ENCODE measurements at places on chromosomes 1 and 21.

GRCh38 chr1:165549973-165550372 lies 6.2 kb downstream of the LRRC52 start:
- DNase-seq = no peak

DNA sequence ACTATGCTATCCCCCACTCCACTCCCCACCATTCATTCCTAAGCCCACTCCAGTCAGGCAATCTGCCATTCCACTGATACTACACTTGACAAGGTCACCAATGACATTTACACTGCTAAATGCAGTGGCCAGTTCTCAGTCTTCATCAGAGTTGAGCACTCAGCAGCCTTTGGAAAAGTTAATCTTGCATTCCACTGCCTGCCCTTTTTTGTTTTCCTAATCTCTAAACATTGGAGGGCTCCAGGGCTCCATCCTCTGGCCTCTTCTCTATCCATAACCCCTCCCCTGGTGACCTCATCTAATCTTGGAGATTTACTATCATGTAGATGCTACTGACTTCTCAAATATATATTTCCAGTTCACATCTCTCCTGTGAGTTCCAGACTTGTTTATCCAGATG lies 70.9 kb upstream of the S1PR1 start:
- no peak for DNase-seq

DNA sequence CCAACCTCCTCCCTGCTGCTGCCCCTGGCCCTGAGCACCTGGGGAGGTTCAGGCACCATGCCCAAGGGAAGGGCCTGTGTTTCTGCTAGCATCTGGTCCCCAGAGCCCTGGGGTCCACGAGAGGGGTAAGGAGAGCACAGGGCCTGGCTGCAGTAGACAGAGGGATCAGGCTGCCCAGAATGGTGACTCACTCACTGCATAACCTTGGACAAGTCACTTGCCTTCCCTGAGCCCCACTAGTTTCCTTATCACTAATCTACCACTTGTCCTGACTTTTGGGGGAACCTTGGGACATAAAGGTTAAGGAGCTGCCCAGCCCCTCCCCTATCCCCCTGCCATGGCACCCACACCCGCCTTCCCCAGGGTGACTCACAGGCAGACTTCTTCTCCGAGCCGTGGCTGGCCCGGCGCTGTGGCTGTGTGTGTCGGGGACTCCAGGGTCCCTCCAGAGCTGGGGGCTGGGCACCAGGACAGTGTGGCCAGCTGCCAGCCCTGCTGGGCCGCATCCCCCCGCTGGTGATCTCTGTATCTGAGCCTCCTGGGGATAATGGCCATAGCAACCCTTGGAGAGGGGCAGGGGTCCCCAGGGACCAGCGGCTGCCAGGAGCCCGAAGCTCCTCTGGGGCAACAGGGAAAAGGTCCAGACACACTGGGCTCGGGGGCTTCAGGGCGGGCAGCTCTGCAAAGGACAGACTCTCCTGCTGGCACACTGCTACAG lies 4.0 kb downstream of the ARHGEF19 start:
- DNase-seq = no peak

DNA sequence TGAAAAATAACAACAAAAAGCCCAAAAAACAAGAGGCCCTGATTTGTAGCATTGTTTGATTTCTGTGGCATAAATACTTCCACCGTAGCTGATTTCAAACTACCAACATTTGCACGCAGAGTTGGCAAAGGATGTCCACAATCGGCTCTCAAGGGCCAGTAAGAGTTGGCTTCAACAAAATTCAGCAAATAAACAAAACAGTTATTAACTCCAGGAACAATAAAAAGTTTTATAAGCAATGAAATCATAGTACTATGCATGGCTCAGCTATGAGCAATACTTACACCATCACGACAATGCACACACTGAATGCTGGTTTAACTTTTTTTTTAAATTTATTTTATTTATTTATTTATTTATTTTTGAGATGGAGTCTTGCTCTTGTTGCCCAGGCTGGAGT lies 8.7 kb upstream of the COX20 start:
- DNase-seq = no peak

GRCh38 chr1:55378582-55378981 lies 163.4 kb upstream of the USP24 start:
- no peak for DNase-seq

DNA sequence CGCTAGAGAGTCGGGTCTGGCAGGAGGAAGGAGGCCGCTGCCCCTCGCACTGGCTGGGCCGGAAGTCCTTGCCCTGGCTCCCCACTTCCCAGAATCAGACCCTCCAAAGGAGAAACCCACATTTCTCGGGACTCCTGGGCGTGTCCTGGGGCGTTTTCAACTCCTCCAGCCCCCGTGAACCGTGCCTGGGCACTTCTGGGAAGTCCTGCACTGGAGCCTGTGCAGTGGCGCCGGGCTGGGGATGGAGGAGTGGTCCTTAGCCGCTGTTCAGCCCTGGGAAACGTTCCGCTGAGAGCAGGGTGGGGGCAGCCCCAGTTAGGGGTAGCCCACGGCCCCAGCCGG lies 3.0 kb downstream of the IGSF21 start:
- DNase-seq = no peak

- no peak for DNase-seq
These were observed 318.9 kb upstream of the CHRM3 start for GRCh38 chr1:239067480-239067879.

DNA sequence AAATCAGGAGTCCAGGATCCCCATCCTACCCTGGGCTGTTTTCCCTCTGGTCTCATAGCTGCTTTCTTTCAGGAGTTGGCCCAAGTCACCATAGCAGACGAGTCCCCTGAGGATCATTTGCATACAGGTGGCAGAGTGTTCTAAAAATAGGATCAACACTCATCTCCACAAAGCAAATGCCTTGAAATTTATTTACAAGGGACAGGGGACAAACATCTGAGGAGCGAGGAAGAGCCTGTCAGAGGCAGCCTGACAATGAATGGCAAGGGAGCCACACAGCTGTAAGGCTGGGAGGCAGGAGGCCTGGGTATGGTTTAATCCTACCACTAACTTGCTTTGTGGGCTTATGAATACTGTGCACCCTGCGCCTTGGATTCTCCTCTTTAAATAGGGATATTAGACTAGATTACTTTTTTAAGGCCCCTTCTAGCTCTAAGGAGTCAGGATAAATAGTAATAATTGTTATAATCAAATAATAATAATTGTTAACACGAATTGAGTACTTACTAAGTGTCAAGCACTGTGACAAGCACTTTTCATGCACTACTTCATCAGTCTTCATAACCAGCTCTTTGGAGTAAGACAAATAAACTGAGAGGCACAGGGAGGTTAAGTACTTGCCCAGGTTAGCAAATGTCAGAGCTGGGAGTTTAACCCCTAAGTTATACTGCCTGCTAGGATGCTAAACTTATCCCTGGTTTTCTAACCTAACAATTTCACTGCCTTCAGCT lies 34.5 kb downstream of the RAB3B start:
- DNase-seq = no peak

DNA sequence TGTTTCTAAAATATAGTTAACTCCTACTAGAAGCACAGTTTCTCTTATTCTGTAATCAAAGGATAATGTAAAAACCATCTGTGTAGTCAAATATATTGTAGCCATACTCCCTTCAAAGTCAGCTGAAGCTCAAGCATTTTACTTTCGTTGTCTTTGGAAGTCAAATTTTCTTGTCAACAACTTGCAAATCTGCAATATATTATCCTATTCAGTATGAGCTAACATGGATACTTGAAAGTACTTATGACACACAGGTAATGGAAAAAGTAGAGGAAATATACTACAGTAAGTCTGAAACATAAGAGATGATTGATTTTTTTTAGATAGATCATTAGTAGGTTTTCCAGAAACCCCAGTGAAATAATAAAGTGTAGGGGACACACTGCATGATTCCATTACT lies 121.5 kb downstream of the COL24A1 start:
- DNase-seq = no peak

- DNase-seq = no peak
These were observed 33.5 kb downstream of the ASH1L start for GRCh38 chr1:155529109-155529508.

GRCh38 chr1:153058826-153059784 lies 1.8 kb upstream of the SPRR2A start:
- DNase-seq = no peak

GRCh38 chr21:33312121-33312520 lies 12.6 kb upstream of the IFNAR1 start:
- DNase-seq = no peak

DNA sequence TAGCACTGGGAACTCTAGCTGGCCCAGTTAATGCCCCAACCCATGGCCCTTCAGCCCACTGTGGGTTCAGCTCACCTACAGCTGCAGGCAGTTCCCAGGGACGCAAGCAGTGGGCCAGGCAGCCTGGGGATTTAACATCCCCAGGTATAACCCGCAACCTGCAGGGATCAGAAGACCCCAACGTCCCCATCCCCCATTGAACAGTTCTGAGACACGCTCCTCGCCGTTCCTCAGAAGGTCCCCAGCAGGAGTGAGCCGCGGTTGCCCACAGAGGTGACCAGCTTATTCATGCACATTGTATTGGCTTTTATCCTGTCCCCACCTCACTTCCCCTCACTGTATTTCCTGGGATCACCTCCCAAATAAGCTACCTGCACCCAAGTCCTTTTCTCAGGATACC lies 5.0 kb upstream of the MATN1 start:
- no peak for DNase-seq

DNA sequence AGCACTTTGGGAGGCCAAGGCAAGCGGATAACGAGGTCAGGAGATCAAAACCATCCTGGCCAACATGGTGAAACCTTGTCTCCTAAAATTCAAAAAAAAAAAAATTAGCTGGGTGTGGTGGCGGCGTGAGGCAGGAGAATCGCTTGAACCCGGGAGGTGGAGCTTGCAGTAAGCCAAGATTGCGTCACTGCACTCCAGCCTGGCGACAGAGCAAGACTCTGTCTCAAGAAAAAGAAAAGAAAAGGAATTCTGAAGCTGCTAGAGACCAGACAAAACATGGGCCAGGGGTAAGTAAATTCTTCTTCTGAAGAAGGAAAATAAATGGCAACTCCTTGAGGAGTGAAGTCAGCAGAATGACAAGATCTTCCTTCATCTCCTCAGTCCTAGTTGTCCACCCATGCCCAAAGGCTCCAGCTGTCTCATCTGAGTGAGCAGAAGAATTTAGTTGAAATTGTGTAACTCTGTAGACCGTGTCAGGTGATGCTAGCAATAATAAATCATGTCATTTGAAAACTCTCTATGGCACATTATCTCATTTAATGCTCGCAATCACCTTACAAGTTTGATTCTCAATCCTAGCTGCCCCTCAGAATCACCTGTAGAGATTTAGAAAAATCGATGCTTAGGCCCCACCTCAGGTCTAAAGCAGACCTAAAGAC lies 14.3 kb downstream of the PDZK1 start:
- DNase-seq = no peak

DNA sequence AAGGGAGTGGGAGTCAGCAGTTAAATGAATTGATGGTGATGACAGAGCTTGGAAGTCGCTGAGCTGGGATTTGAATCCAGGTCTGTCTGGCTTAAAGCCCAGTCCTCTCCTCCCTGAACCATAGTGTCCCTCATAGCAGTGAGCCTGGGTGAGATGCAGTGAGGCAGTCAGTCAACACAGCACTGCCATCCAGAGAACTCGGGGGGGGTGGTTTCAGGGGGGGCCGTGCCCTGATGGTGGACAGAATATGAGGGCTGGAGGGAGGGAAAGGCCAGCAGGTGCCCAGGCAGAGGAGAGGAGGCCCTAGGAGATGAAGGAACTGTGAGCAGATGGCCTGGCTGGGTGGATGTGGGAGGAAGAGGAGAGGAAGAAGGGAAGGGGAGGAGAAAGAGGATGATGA lies 405.6 kb downstream of the PTPRU start:
- DNase-seq = no peak

DNA sequence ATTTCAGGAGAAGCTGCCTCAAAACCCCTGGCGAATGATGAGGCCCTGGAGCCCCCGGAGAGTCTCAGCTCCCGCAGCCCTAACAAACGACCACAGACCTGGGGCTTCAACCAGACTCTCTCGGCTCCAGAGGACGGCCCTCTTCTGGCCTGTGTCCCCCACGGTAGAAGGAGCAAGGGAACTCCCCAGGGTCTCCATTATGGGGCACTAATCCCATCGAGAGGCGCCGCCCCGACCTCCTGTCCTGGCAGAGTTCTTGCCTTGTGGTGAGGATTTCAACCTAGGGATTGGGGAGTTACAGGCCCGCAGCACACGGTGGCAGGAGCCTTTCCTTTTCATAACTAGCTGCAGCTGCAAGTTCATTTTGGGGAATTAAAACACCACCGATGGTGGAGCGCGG lies 6.2 kb downstream of the FAAP20 start:
- no peak for DNase-seq

DNA sequence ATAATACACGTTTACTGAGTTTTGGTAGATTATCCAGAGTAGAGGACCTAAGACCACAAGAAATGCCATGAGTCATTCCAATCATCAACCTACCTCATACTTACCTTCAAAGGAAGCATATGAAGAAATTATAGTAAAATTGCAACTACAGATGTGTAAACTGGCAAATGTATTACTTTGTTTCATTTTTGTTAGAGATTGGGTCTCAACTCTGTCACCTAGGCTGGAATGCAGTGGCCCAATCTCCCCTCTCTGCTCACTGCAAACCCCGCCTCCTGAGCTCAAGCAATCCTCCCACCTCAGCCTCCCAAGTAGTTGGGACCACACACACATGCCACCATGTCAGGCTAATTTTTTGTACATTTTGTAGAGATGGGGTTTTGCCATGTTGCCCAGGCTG lies 5.2 kb downstream of the TMCO1 start:
- no peak for DNase-seq

GRCh38 chr1:199918196-199918769 lies 109.2 kb upstream of the NR5A2 start:
- no peak for DNase-seq

GRCh38 chr1:3439346-3440299 lies 14.8 kb upstream of the ARHGEF16 start:
- no peak for DNase-seq

DNA sequence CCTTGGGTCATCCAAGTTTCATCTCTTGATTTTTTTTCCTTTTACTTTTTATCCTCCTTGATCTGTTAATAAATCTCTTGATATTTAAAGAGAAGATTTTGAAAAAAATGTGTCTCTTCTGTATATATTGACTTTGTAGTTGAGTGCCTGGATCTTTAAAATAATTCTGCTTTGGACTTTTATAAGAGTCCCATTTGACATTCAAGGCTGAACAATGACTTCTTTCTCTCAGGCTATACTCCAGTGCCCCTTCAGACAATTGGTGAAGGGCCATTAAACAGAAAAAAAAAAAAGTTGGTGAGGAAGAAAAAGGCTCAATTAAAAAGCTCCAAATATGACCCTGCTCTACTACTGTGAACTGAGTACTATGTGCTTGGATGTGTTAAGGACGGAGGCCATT lies 40.9 kb upstream of the CITED4 start:
- DNase-seq = no peak

- no peak for DNase-seq
These were observed 10.2 kb downstream of the ARHGEF16 start for GRCh38 chr1:3464649-3465025.

GRCh38 chr1:170808216-170808885 lies 127.0 kb upstream of the MROH9 start:
- DNase-seq = no peak

DNA sequence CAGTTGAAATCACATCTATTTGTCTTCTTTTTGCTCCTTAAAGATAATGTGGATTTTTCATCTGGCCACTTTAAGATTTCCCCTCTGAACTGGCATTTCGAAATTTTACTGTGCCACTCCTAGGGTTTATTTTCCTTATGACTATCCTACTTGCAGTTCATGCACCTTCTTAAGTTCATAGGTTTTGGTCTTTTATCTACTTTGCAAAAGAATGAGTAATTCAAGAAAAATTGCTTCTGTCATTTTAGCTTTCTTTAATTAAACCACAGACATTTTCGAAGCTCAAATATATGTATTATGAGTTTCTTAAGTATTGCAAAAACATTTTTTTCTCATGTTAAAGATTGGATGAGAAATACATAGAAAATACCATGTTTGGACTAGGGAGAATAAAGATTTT lies 1244.8 kb upstream of the TMPRSS15 start:
- no peak for DNase-seq

Data from stimulated activated naive CD4-positive, alpha-beta T cell treated with Interleukin-2 at 50 U/mL for 16 hours (primary cell).